ENCODE measurements at places on chromosomes 5 and 9. TPM values are rescaled to one million over a fixed set of nuclear protein-coding genes. Genes with fewer than 3 reads are reported as not detected.
A peak's percentile ranks its signal among the peaks of the same experiment; 100 is the strongest.

Gene GZMA
- not detected for total RNA-seq

GRCh38 chr9:37150415-37150814, 30.0 kb downstream of the ZCCHC7 start:
- H3K27me3 ChIP-seq: no peaks in the 10 kb centered on the region
- H3K36me3 ChIP-seq: peaks cover 63% of the 10 kb centered on the region
- DNase-seq: peak; percentile 60
- H3K27ac ChIP-seq: peak overlapping the region; percentile 48
- peaks cover 47% of the 10 kb centered on the region for H3K4me1 ChIP-seq

DNA sequence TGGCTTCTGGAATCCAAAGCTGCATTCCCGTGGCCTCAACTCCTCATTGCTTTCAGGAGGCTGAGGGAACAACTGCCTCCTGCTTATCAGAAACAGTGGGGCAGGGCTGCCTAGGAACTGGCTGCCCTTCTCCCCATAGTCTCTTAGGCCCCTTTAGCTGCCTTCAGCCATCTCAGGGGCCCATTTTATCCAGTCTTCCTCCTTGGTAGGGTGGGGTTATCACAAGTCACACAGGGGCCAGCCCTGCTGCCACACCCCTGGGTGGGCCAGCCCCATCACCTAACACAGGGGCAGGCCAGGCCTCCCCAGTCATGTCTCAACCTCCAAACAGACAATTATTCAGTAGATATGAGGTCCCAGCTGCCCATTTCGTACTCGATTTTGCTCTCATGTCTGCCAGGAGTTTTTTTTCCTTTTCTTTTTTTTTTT, 3.9 kb downstream of the ALAD start:
- H3K4me1 ChIP-seq: peaks cover 16% of the 10 kb centered on the region
- no peak overlapping the region for H3K4me3 ChIP-seq
- no peaks in the 10 kb centered on the region for H3K36me3 ChIP-seq
- no peaks in the 10 kb centered on the region for H3K27me3 ChIP-seq

DNA sequence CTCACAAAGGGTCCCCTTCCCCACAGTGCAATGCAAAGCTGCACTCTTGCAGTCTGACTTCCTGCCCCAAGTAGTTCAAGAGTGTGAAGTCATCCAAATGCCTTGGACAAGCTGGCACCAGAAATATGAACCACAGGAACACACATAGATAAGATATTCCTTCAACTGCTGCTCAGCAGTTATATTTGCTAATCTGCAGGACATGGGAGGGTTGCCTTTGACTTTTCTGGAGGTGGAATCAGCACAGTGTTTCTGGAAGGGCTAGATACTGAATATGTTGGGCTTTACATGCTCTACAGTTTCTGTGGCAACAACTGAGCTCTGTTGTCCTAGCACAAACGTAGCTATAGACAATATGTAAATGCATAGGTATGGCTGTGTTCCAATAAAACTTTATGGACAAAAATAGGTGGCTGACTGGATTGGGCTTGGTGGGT, 96.7 kb upstream of the PCA3 start:
- no peak overlapping the region for H3K4me3 ChIP-seq
- H3K4me1 ChIP-seq: peaks cover 7% of the 10 kb centered on the region
- no peak overlapping the region for H3K27ac ChIP-seq
- no peaks in the 10 kb centered on the region for H3K36me3 ChIP-seq
- DNase-seq: no peak

GRCh38 chr5:127031863-127032232, 1.5 kb upstream of the MARCHF3 start:
- peaks cover 18% of the 10 kb centered on the region for H3K4me1 ChIP-seq
- H3K4me3 ChIP-seq: no peak overlapping the region
- no peaks in the 10 kb centered on the region for H3K36me3 ChIP-seq
- H3K27me3 ChIP-seq: no peaks in the 10 kb centered on the region
- no peak overlapping the region for H3K27ac ChIP-seq
- no peak for DNase-seq

- H3K36me3 ChIP-seq: no peaks in the 10 kb centered on the region
- H3K4me1 ChIP-seq: no peaks in the 10 kb centered on the region
- H3K4me3 ChIP-seq: no peak overlapping the region
- H3K27ac ChIP-seq: no peak overlapping the region
- no peak for DNase-seq
- H3K27me3 ChIP-seq: no peaks in the 10 kb centered on the region
Observed at GRCh38 chr5:172757394-172758010, 13.5 kb downstream of the DUSP1 start.

DNA sequence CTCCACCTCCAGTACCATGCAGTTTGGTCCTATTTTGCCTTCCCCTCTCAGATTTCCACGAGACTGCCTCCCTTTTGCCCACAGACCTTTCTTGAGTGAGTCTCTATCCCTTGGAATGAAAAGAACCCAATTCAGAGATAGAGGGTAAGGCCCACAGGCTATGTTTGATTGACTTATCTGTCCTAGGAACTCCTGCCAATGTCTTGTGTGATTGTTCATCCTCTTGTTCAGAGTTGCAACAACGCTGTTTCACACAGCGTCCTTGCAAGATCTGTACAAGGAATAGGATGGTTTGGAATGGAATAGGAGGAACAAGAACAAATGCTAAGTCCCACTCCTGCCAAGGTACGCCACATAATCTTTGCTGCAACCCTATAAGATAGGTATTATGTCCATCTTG, 142.2 kb upstream of the ABCA1 start:
- no peak for DNase-seq
- H3K4me3 ChIP-seq: no peak overlapping the region
- H3K36me3 ChIP-seq: no peaks in the 10 kb centered on the region
- no peak overlapping the region for H3K27ac ChIP-seq

DNA sequence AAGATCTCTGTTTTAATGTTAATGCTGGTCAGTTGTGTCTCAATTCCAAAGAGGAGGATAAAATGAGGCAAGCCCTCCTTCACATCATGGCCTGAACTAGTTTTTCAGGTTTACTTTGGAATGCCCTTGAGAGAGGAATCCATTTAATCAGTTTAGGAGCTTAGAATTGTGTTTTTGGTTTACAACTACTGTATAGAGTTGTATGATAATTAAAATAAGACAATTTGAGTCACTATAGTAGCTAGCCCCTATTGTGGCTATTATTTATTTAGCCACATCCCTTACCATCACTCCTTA, 107.8 kb upstream of the PRLR start:
- H3K27ac ChIP-seq: no peak overlapping the region
- no peaks in the 10 kb centered on the region for H3K27me3 ChIP-seq
- H3K36me3 ChIP-seq: no peaks in the 10 kb centered on the region
- DNase-seq: no peak

DNA sequence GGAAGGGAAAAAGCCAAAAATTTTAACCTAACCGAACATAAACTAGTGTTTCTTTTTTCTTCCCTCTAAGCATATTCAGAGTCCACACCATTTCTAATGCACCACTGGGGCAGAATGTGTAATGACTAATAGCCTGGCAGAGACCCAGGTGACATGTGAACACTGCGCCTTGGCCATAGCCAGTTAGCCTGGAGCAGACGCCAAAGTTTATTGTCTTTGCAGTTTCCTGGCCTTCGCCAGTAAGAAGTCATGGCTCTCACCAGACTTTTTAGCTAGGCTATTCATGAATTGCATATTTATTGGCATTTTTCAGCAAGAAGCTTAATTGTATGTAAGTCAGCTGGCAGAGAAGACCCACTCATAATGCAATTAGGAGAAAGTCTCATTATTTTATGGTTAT, 182.8 kb upstream of the SLC27A6 start:
- DNase-seq: no peak
- no peaks in the 10 kb centered on the region for H3K4me1 ChIP-seq
- no peak overlapping the region for H3K4me3 ChIP-seq
- H3K36me3 ChIP-seq: no peaks in the 10 kb centered on the region

- no peak overlapping the region for H3K27ac ChIP-seq
- DNase-seq: no peak
- no peaks in the 10 kb centered on the region for H3K4me1 ChIP-seq
- H3K27me3 ChIP-seq: no peaks in the 10 kb centered on the region
Observed at GRCh38 chr9:75812141-75812540, 78.3 kb upstream of the PCSK5 start.

- no peak for DNase-seq
- H3K27ac ChIP-seq: no peak overlapping the region
- H3K27me3 ChIP-seq: no peaks in the 10 kb centered on the region
- no peaks in the 10 kb centered on the region for H3K36me3 ChIP-seq
- H3K4me3 ChIP-seq: no peak overlapping the region
Observed at GRCh38 chr5:29963956-29964355, 1229.5 kb upstream of the CDH6 start.

All from Karpas-422 (cell line).